ENCODE measurements at places on chromosomes 2 and 18.

- no peak for DNase-seq
These were observed at the start of gene OSR1 for GRCh38 chr2:19358242-19359020. Gene OSR1 (minus strand): TSS chr2:19358623. CDS start chr2:19353805, 4,818 bp downstream.

DNA sequence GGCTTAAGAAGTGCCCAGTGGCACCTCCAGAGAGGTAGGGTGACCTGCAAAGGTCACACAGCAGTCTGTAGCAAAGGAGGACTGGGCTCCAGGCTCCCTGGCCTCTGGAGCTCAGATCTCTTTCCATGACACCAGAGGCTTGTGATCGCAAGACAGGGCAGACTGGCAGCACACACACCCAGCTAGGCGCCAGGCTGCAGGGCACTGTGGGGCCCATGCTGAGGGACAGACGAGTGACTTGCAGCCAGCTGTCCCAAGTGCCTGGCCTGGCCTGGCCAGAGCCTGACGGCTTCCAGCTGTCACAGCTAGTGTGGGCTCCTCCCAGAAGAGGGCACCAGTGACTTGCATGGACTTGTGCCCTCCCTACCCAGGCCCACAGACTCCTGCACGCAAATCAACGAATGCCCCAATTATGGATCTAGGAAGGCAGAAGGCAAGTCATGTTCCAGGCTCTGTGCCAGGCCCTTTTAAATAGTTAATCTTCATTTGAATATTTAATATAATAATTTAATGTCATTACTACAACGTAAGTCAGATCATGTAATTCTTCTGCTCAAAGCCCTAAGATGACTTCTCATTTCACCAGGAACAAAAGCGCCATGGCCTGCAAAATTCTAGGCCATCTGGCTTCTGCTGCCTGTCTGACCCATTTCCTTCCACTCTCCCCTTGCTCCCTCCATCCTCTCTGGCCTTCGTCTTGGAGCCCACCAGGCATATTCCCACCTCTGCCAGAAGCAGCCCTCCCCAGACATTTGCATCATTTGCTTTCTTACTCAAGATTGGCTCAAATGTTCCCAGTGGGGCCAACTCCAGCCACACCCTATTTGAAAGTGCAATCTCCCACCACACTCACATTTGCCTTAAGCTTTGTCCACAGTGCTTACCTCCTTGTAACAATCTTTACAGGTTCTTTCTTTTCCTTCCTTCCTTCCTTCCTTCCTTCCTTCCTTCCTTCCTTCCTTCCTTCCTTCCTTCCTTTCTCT, 3.7 kb upstream of the SPEG start:
- DNase-seq: no peak

- no peak for DNase-seq
These were observed 8.1 kb downstream of the GGCX start for GRCh38 chr2:85553184-85553583.

GRCh38 chr2:58204195-58204959, 36.7 kb downstream of the FANCL start:
- no peak for DNase-seq

DNA sequence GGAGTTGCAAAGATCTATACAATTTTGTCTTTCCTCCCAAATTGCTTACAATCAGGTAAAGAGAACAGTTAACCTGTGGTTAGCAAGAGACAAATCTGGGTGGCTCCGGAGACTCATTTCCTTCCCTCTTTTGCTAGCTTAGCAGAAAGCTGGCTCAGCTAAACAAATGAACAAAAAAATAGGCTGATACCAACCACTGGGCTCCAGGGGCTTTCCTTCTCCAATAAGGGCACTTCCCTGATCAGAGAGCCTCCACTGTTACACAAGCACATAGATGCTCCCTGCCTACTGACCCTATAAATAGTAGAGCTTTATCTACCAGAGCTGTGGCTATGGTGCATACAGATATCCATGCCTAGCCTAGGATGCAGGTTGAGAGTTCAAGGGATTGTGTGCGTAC, 90.1 kb upstream of the ARL5A start:
- no peak for DNase-seq

- no peak for DNase-seq
These were observed 433.0 kb upstream of the POU3F3 start for GRCh38 chr2:104420953-104421352.

DNA sequence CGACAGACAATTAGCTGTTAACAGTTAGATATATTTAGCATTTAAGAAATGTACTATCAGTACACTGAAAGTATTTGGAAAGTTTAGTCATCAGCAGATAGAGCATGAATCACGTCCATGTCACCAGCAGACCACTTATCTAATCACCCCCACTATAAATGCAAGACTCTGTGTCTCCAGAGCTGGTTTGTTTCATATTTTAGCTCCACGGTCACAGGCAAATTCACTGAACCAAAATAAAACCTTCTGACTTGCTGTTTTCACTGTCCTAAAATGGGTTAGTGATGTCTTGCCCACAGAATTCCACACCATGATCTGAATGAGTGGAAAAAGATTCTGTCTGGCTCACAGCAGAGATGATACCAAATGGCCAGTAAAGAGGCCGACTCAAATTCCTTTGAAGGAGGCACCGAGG, 64.9 kb downstream of the CDH2 start:
- no peak for DNase-seq

GRCh38 chr2:43005975-43006833, 213.8 kb upstream of the HAAO start:
- no peak for DNase-seq

DNA sequence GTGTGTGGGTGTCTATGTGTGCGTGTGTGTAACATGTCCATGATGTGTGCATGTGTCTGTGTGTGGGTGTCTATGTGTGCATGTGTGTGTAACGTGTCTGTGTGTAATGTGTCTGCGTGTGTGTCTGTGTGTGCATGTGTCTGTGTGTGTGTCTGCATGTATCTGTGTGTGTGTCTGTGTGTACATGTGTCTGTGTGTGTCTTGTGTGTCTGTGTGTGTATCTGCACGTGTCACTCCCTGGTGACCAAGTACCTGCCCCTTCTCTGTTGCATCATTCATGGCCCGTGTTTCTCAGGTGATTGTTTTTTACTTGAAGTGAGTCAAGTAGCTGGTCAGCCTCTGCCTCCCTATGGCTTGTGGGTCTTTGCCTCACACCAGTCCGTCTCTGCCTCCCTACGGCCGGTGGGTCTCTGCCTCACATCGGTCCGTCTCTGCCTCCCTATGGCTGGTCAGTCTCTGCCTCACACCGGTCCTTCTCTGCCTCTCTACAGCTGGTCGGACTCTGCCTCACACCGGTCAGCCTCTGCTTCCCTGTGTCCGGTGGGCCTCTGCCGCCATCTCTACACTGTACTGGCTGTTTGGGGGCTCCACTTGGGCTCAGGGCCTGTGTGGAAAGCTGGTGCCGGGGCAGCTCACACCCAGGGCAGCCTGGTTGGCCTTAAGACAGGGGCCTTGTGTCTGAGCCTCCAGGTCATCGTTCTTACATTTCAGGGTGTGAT, 31.6 kb downstream of the KCNG2 start:
- DNase-seq: no peak

- no peak for DNase-seq
These were observed 467.6 kb upstream of the HS6ST1 start for GRCh38 chr2:128786316-128786715.

DNA sequence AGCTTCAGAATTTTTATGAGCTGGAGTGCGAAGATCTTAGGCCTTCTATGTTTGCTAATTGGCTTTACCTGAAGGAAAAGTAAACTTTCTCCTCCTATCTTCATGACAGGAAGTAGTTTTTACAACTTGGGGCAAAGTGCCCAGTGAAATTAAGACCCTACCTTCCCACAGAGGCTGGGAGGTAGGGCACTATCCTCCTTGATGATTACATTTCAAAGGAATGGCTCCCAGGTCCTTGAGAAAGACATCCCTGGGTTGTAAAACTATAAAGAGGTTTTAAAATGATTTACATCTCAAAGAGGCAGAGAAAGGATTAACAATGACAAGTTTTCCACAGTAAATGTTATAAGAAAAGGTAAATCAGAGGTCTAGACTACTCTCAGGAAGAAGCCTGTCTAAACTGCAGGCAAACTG, 155.8 kb downstream of the CDH7 start:
- DNase-seq: no peak

DNA sequence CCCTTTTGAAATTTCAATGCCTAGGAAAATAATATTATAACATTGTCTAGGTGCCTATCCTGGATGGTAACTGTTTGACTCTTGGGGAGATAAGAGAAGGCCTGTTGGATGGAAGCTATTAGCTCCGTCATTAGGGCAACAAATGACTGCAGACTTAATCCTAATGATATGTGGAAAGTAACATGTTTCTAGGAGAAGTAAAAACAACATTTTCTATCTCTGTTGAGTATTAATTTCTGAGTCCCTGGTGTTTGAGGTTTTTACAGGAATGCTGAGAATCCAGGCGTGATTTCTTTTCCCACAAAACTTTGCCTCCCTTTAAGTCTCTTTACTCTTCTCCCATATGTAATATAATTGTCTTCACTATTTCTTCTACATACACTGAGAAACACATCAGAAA, 159.1 kb downstream of the GALNT1 start:
- DNase-seq: no peak

GRCh38 chr2:174748948-174749347, 15.3 kb downstream of the CHRNA1 start:
- DNase-seq: peak; percentile 79

DNA sequence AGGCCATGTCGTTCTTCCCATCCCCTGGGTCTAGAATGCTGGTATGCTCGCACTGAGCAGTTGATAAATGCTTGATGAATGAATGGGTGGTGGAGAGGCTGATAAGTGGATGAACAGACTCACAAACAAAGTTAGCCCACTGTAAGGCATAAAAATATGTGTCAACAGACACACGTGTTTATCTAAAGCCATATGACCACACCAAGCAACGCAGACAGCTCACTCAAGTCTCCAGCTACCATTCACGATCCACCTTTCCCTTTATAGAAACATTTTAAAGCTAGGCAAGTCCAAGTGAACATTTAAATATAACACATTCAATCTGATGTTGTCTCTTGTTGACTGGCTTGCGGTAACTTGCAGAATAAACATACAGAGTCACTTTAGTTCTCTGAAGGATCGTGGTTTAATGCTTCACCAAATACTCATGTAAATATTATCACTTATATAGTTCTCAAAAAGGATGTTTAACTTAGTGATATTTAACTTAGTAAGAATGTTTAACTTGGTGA, 105.5 kb downstream of the NOL10 start:
- no peak for DNase-seq

- no peak for DNase-seq
These were observed 14.1 kb upstream of the GPR55 start for GRCh38 chr2:230939066-230939591.
